ENCODE measurements at places on chromosomes 2 and 18. TPM values are rescaled to one million over a fixed set of nuclear protein-coding genes. Genes with fewer than 3 reads are reported as not detected.

- no peak for DNase-seq
Measured at GRCh38 chr2:186069676-186070075, 331.1 kb downstream of the FSIP2 start.

The CCDC102B gene
- polyA plus RNA-seq, result 5.8 TPM

The NCKAP5 gene
- polyA plus RNA-seq, result 3.8 TPM

DNA sequence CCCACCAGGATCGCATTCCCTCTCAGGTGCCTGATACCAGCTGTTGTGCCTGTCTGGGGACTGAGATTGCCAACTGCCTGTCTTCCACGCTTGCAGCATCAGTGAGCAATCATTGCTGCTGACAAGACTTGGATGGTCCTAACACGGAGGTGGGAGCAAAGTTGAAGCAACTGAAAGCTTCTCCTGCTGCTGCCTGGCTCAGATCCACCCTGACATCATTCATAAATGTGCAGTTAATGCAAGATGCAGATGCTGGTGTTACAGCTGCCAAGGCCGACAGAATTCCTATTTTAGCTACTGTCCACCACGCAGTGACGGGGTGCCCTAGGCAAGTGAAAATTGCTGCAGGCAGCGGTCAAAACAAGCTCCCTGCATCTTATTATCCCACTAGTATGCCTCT, 131.4 kb downstream of the VWC2L start:
- DNase-seq, result no peak

The TNFAIP6 gene
- 3.1 TPM for polyA plus RNA-seq

- no peak for DNase-seq
Measured at GRCh38 chr2:140905083-140905781, 1225.6 kb downstream of the LRP1B start.

GRCh38 chr2:209773377-209773776, 1.7 kb downstream of the UNC80 start:
- no peak for DNase-seq

- no peak for DNase-seq
Measured at GRCh38 chr2:74812787-74813590, 20.9 kb upstream of the HK2 start.

The CD8B gene
- 0.20 TPM for polyA plus RNA-seq

The MC4R gene
- not detected for polyA plus RNA-seq

The POTEJ gene
- polyA plus RNA-seq, result 0.02 TPM

DNA sequence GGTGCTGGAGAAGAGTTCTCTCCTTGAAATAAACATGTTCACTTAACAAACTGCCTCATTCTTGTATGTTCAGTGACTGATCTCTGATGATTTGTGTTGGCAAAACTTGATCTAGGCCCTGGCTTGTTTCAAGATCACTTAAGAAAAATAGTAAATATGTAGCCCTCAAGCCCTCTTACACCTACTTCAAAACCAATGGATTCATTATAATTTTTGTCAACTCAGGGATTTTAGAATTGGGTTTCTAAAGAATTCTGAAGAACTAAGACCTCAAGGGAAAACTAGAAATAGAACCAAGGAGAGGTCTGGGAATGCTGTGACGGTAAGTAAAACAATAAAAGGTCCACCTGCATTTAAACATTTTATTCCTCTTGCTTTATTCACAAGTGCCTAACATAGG, 1731.6 kb upstream of the CELF4 start:
- DNase-seq, result no peak

Measured in right cardiac atrium (tissue), 5 donors.